ENCODE measurements at places on chromosomes 11 and 22. TPM values are rescaled to one million over a fixed set of nuclear protein-coding genes. Genes with fewer than 3 reads are reported as not detected.

- DNase-seq = no peak
Measured at GRCh38 chr11:85171648-85172257, 455.4 kb downstream of the DLG2 start.

DNA sequence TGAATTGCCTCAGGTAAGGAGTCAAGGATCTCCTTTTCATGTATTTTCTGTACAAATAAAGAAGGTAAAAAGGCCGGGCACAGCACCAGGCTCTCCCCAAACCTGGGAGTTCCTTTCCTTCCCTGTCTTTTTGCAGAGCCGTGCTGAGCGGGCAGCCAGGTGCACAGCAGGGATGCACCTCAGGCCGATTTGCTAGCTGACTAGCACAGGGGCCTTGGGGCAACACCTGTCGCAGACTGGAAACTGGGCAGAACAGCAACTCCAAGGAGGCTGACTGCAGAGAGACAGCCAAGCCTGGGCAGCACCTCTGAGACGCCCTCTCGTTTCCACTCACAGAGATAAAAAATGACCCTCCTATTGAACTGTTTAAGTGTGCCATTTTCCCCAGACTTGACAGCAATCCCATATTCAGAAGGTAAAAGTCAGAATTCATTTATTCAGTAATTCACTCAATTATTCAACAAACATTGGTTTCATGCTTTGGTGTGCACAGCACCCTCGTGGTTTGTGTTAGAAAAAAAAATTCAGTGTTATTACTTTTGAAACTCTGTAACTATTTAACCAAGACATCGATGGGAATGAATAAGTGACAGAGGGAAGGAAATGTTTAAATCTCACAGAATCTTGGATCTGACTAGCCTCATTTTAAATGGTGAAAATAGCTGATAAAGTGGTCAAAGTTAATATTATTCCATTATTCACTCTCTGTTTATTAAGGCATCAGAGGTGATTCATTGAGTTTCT lies 120.9 kb downstream of the GALNT18 start:
- DNase-seq = no peak

DNA sequence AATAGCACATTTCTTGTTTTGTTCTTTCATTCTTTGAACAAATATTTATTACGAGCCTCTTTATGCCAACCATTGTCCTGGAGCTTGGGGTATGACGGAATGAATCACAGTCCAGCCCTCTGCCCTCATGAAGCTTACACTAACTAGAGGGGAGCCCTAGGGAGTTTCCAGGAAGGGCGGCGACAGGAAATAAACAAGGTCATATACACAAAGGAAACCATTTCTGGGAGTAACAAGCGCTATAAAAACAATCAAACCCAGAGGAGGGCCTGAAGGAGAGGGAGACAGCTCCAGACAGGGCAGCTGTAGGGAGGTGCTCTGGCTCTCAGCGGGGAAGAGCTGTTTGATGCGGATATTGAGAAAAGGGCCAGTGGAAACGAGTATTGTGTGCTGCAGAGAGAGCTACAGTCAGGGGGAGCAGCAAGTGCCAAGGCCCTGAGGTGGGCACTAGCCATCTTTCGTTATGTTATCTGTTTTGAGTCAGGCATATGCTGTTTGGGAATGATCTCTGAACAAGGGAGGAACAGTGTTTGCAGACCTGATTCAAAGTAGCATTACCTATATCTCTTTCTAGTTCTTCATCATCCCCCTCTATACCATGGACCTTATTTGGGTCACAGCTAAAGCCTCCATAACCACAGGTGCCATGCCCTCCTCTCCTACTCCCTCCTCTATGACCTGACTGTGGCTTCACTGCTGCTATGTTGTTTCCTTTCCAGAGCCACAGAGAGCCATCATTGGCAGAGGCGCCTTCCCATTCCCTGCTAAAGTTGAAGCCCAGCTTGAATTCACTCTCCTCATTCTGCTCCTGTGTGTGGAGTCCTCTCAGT lies 15.3 kb upstream of the ZBTB16 start:
- no peak for DNase-seq

DNA sequence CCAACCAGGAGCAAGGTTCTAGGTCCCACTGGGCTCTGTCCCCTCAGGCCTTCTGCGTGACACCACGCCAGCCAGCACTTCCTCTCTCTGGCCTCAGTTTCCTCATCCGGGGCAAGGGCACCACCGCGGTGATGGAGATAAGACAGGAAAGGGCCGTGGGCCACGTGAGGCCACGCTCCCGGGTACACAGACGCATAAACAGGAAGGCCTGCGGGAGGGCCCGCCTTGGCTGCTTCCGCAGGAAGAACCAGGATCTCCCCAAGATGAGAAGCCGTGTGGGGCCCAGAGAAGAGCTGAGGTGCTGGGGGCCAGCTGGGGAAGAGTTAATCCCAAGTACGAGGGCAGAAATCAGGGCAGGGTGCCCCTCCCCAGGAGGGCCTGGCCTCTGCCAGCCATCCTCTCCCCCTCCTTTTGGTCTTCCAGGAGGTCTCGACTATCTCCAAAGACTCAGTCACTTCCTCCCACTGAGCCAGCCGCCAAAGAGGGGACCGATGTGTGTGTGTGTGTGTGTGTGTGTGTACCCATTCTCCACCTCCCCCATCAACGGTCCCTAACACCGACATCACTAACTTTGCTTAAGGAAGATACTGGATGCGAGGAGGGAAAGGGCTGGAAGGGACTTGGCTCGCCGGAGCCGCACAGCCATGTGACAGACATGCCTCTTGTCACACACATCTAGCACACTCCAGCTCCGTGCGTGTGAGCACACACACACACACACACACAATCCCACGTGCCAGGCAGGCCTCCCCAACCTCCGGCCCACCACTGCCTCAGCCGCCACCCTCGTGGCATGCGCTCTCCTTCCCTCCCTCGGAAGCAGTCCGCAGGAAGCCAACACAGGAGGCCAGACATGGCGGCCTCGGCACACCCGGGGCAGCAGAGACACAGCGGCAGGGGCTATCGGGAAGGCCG lies 1.4 kb downstream of the MFNG start:
- peak; percentile 84 for DNase-seq

The PYGM gene
- 8.1 TPM for total RNA-seq

DNA sequence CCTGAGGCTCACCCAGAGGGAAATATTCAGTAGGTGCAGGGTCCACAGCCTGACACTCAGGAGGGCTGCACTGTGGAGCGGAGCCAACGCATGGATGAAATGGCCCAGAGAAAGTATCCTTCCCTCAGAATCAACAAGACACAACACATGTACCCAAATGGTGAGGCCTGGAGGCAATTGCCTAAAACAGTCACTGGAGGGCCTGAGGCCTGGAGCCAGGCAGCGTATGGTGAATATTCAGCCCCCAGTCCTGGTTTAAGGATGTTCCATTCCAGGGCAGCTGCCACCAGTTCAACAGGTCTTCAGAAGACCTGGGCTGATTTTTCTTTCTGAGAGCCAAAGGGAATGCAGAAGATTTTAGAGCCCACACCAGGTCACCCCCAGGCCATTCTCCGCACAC lies 264.8 kb downstream of the INSC start:
- DNase-seq = no peak

GRCh38 chr11:27672836-27673464 lies 27.3 kb downstream of the BDNF start:
- DNase-seq = no peak

The APOL1 gene
- 35.3 TPM for total RNA-seq

The KCNJ5 gene
- total RNA-seq = 2.5 TPM

DNA sequence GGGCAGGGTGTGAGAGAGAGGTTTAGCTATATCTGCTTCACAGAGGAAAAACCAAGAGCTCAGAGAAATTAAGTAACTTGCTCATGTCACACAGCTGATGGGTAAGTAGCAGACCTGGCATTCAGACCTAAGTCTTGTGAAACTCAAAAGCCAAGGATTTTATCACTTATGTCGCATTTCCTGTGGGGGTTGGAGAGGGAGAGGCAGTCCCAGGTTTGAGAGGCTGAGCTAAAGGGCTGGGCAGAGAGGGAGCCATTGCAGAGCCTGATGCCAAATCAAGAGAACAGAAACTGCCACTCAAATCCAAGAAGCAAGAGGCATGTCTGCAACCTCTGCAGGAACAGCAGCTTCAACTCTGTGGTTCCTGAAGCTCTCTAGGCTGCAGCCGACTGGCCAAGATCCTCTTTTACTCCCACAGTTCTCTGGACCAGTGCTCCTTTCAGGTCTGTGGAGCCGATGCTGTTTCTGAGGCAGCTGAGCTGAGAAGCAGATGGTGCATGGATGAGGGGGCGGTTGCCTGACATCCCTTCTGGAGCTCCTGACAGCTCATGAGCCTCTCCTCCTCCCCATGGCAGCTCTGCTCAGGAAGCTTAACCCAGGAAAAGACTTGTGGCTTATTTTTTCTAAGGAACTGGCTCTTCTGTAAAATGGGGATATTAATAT lies 47.6 kb upstream of the NAV2 start:
- DNase-seq = no peak

The DNAJB13 gene
- 0.62 TPM for total RNA-seq

- no peak for DNase-seq
Measured at GRCh38 chr11:96152623-96153022, 190.4 kb downstream of the MAML2 start.

DNA sequence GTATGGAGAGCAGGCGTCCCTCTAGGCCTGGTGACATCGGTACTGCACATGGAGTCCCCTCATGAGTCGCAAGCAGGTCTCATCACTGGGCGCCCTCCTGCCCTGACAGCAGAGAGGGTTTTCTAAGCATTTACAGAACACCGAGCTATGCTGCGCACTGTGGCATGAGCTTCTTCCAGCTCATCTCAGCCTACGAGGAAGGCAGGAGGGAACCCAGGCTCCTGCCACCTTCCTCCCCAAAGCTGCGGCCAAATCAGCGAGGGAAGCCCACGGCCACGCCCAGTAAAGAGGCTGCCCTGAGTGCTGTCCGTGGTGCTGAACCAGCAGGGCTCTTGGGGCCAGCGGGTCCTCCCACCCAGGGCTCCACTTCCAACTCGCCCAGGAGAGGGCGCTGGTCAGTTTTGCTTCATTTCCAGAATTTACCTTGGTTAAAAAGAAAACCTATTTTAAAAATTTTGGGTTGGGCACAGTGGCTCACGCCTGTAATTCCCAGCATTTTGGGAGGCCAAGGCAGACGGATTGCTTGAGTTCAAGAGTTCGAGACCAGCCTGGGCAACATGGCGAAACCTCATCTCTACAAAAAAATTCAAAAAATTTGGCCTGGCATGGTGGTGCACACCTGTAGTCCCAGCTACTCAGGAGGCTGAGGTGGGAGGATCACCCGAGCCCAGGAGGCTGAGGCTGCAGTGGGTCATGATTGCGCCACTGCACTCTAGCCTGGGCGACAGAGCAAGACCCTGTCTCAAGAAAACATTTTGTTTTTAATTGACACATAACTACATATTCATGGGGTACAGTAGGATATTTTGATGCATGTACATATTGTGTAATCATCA lies 34.2 kb downstream of the PHF21B start:
- DNase-seq = peak; percentile 87

The MCAM gene
- total RNA-seq = 146 TPM

The SGSM1 gene
- total RNA-seq = 2.9 TPM

The ACTN3 gene
- total RNA-seq = 0.71 TPM

The ANO9 gene
- 0.98 TPM for total RNA-seq

The FLRT1 gene
- 3.5 TPM for total RNA-seq

DNA sequence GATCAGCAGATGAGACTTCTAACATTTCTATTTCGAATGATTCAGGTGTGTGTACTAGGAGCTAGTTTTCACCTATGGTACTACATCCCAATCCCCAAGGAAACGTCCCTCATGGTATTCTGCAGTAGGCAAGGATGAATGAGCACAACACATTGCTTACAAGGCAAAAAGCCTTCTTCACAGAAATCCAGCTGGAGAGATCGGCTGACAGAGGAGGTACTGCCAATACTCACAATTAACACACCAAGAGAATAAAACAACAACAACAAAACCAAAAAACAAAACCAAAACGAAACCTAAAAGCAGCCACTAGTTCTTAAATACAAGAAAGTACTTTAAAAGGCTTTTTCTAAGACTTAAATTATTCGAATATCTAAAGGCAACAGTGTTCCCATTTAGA lies 101.4 kb downstream of the PICALM start:
- DNase-seq = no peak

The FAM83F gene
- 11.4 TPM for total RNA-seq

The SCN2B gene
- 2.7 TPM for total RNA-seq

DNA sequence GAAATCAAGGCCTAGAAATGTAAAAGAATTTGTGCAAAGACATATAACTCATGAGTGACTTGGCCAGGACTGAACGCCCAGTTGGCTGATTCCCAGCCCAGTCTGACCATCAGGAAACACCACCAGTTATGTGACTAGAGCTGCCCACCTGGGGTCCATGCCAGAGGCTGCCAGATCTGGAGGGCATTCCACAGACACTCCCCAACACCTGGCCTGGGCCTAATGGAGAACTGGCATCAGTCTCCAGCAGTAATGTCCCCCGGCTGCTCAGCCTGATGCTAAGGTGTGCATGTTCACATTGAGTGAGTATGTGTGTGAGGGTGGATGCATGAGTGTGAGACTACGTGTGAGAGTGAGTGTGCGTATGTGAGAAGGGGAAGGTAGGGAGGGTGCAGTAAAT lies 15.7 kb downstream of the PLAAT3 start:
- DNase-seq = peak; percentile 38

The GRIK4 gene
- 0.27 TPM for total RNA-seq

DNA sequence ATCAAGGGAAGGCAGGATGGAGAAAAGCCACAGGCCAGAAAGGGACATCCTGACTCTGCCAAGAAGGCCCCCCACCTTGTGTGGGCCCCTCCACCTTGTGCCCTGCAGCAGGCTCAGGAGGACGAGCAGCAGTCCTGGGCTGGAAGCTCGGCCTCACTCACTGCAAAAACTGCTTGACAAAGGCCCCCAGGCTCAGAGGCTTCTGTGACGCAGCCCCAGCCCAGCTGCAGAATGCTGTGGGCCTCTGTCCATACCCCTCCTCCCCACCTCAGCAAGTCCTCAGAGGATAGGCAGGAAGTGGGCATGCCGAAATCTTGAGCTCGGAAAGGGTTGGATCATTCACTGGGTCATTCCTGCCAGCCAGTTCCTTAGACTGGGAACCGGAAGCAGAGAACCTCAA lies 61.9 kb downstream of the NRXN2 start:
- peak; percentile 56 for DNase-seq

DNA sequence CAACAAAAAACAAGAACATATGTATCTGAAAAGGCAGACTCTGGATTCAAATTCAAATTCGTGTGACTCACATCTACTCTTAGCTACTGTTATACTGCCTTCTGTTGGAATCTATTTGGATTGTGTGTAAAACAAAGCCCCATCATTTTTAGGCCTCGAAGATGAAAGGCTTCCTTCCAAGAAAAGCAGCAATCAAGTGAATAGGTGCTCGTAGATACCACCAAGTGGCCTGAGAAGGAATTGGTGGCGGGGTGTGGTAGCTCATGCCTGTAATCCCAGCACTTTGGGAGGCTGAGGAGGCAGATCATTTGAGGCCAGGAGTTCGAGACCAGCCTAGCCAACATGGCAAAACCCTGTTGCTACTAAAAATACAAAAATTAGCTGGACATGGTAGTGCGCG lies 4.2 kb downstream of the GRAMD1B start:
- DNase-seq = no peak

DNA sequence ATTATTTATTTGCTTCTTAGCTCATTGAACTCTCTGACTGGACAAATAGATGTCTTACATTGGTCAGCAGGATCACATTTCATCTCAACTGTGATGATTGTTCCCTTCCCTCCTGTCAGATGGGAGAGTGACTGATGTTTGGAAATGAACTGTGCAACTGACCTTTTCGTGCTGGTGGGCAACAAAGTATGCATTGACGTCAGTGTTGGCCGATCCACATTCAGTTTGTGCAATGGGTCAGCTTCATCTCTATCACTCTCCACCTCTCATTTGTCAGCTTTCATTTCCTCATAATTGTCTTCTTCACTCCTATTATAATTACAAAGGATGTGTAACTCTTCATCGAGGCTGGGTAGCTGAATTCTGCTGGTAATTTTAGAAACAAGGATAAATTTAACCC lies 71.3 kb downstream of the PPP2R1B start:
- DNase-seq = no peak

- DNase-seq = no peak
Measured at GRCh38 chr11:57482782-57483561, 22.6 kb downstream of the RTN4RL2 start.
